GM23338 (cell line): ENCODE measurements at places on chromosomes 16 and 17.
A peak's percentile ranks its signal among the peaks of the same experiment; 100 is the strongest.

DNA sequence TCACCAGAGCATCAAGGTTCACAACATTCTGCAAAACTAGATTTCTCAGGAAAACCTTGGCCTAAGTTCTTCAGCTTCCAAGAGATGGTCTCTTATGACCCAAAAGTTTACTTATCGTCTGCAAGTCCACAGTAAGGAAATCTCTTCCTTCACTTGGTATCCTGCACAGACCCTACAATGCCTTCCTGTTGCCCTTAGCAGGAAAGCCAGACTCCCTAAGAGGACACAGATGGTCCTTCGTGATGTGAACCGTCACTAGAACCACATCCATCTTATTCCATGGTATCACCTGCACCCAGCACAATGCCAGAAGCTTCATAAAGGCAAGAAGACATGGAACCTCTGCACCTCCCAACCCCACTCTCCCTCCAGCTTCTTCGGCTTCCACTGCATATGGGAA lies 34.1 kb downstream of the CMC2 start:
- DNase-seq: no peak

DNA sequence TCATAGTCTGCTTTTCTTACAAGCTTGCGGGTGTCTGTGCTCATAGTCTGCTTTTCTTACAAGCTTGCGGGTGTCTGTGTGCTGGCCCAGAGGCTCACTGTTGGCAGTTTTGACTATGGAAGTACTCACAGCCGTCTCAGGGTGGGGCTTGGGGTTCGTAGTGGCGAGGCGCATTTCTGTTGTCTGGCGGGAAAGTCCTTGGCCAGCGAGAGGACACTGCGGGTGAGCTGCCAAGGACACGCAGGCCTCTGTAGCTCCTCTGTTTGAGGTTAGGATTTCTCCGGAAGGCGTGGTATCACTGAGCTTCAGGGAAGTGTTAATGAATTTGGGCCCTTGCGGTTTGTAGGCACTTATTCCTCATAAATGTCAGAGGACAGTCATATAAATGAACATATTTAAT lies 13.5 kb downstream of the TBCD start:
- no peak for DNase-seq

- DNase-seq: peak; percentile 21
Observed at GRCh38 chr17:66373944-66374817, 71.8 kb downstream of the PRKCA start.

DNA sequence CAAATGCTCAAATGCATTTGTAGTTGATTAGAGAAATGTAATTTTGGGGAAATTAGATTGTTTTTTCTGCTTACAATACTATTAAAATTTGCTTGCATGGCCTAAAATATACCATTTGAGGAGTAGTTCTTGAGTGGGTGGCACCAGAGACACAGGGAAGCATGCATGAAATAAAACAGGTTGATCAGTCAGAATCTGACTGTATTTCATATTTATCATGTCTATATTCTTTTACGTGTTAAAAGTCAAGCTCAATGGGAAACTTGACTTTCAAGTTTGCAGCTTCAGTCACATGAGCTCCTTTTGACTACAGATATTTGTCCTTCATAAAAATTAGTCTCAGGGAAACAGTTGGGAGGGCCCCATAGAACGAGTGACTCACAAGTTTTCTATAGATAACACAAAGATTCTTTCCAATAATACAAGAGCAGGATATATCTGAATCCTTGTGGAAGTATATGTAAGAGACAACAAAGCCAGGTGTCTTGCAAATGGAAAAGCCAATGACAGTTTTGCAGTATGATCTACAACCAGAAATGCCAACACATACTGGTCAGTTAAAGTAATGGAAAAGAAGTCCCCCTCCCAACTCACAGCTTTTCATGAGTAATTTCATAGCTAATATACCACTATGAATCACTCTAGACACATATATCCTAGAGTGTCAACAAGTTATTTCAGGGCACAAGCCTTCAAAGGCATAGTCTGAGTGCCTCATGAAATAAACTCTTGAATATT lies 42.2 kb upstream of the CORO6 start:
- DNase-seq: no peak

DNA sequence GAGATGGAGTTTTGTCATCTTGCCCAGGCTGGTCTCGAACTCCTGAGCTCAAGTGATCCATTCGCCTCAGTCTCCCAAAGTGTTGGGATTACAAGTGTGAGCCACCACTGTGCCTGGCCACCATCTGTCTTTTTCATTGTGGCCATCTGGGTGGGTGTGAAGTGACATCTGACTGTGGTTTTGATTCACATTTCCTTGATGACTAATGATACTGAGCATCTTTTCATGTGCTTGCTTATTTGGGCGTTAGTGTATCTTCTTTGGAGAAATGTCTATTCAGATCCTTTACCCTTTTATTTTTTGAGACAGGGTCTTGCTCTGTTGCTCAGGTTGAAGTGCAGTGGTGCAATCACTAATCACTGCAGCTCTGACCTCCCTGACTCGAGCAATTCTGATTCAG lies 53.9 kb upstream of the ERN1 start:
- no peak for DNase-seq
